ENCODE measurements at places on chromosomes 12 and 14. TPM values are rescaled to one million over a fixed set of nuclear protein-coding genes. Genes with fewer than 3 reads are reported as not detected.

DNA sequence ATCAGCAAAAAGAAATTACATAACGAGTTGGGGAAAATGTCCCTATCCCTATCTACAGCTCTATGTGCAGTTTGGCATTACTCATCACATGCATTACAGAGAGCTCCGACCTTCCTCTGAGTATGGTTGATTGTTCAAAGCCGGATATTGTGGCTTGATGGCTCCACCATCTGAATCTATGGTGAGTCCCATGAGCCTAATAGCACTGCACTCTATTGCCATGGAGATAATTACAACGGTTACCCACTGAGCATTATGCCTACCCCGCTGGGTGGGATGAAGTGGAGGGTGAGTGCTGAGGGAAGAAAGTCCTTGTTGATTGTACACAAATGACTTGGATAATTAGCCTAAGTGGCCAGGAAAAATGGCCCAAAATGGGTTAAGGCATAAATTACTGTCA is 800.5 kb downstream of the NRXN3 start:
- no peak for DNase-seq

GRCh38 chr14:88559852-88560251 is 3.0 kb upstream of the ZC3H14 start:
- DNase-seq = no peak

DNA sequence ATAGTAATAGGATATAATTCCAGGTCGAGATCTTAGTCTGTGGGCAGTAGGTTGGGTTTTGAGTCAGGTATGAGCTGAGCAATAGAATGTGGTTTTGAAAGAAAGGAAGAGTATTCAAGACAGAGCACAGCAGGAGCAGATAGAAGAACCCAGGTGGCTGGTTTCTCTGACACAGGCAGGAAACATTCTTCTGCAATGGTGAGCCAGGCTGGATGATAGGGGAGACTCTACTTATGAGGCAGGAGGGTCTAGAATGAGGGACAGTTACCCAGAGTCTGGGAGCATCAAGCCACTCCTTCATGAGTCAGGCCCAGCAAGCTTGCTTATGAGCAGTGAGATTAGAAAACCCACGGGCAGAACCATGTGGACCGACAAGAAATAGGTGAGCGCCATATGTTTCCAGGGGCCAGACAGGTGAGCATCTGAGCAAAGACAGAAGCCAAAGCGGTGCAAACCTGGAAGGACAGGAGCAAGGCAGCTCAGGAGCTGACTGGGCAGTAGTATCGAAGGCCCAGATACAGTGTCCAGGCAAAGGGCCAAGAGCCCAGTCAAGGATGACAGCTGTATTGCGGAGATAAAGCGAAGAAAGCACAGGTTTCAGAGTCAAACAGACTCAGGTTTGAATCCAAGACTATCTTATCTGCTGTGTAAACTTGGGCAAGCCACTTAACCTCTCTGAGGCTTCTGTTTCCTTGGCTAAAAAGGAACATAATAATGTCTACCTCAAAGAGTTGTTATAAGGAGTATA is 22.5 kb upstream of the PCNX1 start:
- DNase-seq = no peak

GRCh38 chr12:74646831-74647230 is 109.2 kb downstream of the ATXN7L3B start:
- no peak for DNase-seq

- DNase-seq = no peak
These were observed 253.7 kb downstream of the SLC6A15 start for GRCh38 chr12:84658877-84659276.

- DNase-seq = no peak
These were observed 6.3 kb downstream of the CAND1 start for GRCh38 chr12:67275380-67275913.

DNA sequence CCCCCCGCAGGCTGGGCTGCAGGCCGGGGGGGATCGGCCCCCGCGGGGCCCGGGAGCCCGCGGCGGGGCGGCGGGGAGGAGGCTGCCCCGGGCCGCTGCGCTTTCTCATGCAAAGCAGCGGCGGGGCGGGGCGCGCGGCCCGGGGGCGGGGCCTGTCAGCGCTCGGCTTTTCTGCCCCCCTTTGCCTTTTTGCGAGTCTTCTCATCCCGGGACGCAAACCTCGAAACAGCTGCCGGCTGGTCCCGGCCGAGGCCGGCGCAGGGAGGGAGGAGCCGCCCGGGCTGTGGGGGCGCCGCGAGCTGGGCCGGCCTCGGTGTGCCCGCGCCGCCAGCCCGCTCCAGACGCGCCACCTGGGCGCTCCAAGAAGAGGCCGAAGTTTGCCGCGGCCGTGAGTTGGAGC is at the start of gene FZD10:
FZD10 (plus strand) TSS at position 198 of the 400 bp plus-strand sequence. CDS start 479 bp downstream, outside the sequence.
- DNase-seq = no peak

DNA sequence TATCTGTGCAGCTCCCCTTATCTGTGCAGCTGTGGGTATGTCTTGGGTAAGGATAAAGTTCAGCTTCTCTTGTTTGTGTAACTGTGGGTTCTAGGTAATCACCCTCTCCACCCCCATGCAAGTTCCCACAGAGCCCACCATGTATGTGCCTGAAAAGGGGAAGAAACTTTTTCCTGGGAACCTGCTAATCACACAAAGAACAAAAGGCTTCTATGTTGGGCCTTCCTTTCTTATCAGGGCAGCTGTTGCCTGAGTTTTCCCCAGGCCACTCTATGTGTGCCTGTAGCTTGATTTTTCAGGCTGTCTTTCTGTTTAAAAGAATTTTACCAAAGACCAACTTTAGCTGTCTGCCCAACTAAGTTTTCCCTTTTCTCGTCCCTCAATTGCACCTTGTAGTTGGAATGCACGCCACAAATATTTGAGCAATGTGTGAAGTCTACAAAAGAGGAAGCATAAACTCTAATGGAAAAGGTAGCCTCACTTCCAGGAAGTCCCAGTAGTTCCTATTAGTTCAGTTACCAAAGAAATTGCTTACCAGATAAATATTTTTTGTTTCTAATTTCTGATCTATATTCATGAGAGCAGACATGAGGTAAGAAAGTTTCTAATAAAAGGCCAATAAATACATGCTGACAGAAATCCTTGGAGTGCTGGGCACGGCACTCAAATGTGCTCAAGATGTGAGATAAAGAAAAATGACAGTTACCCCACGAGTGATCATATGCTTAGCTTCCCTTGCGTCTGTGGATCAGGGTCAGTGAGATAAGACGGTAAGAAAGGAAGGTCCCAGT is 2.7 kb upstream of the GALC start:
- no peak for DNase-seq

- no peak for DNase-seq
These were observed 118.4 kb upstream of the ARID2 start for GRCh38 chr12:45611061-45611460.

DNA sequence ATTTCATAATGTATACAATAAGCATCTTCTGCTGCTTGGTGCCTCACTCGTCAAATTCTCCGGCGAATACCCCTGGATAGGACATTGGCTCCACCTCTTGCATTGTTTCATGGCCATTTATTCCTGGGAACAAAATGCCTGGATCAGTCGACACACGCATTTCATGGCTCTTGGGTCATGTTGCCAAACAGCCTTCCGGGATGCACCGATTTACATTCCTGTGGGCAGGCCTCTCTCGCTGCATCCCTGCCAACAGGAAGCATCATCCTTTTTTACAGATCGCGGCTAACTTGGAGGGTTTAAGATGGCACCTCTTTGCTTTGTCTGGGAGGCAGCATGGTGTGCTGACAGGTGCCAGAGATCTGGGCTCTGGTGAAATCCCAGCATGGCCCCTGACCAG is 32.7 kb upstream of the RIMBP2 start:
- no peak for DNase-seq

DNA sequence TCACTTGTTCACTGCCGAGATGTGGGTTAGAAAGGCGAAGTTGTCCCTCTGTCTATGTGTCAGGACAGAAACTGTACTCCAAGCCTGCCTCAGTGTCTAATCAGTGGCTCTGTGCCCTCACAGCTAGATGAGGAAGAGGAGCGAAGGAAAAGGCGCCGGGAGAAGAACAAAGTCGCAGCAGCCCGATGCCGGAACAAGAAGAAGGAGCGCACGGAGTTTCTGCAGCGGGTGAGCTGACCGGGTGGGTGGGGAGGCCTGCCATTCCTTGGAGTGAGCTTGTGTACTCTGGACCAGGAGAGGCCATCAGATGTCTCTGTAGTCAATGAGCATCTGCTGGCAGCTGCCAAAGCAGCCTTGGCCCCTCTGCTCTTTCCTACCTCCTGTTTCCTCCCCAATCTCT is 33.5 kb downstream of the JDP2 start:
- no peak for DNase-seq

- no peak for DNase-seq
These were observed 152.9 kb downstream of the CAND1 start for GRCh38 chr12:67422081-67422480.

GRCh38 chr12:52647601-52648000 is 4.4 kb downstream of the KRT2 start:
- peak; percentile 67 for DNase-seq

DNA sequence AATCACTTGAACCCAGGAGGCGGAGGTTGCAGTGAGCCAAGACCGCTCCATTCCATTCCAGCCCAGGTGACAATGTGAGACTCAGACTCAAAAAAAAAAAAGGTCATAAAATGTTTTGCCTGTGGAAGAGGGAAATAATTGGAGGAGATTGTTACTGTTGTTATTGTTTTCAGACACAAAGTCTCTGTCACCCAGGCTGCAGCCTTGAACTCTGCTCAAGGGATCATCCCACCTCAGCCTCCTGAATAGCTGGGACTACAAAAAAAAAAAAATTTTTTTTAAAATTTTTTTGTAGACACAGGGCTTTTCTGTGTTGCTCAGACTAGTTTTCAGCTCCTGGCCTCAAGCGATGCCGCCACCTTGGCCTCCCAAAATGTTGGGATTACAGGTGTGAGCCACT is 33.9 kb downstream of the ARID2 start:
- DNase-seq = no peak

GRCh38 chr12:116689521-116689920 is 48.3 kb downstream of the SPRING1 start:
- no peak for DNase-seq

The LMO3 gene
- total RNA-seq = 1.6 TPM

The C12orf50 gene
- not detected for total RNA-seq

The TAS2R9 gene
- not detected for total RNA-seq

The P2RX2 gene
- total RNA-seq = not detected

The RNFT2 gene
- 9.6 TPM for total RNA-seq

The OLR1 gene
- not detected for total RNA-seq

The SLC17A8 gene
- not detected for total RNA-seq
